ENCODE measurements at places on chromosomes 6 and 20.

DNA sequence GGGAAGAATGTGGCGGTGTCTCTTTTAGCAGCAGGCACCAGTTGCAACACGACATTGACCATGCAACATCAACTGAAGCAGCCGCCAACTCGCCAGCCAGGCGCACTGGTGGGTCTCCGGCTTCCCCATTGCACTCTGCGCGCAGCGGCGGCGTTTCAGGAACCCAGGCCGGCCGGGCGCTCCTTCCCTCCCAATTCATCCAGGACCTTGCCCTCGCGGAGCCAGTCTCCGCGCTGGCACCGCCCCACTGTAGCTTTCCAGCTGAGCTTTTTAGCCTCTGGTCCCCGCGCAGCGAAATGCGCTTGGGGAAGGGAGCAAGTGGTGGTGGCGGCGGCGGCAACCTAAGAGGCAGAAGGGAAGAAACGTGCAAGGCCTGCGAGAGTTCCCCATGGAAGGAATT, 297.9 kb upstream of the RIMS1 start:
- DNase-seq, result no peak

DNA sequence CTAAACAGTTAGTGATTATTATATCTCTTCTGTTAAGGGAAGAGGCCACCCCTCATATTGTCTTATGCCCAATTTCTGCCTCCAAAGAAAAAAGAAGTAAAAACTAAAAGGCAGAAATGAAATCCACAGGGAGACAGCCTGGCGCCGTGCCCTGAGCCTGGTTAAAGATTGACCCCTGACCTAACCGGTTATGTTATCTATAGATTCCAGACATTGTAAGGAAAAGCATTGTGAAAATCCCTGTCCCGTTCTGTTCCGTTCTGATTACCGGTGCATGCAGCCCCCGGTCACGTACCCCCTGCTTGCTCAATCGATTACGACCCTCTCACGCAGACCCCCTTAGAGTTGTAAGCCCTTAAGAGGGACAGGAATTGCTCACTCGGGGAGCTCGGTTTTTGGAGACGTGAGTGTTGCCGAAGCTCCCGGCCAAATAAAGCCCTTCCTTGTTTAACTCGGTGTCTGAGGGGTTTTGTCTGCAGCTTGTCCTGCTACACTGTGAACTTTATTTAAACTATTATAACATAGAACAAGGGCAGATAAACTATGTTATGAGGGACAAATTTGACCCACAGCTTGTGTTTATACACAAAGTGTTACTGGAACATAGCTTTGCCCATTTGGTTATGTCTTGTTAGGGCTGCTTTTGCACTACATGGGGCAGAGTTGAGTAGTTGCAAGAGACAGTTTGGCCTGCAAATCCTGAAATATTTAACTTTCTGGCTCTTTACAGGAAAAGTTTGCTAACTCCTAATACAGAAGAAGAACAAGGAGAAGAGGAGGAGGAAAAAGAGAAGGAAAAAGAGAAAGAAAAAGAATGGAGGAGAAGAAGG, 49.6 kb downstream of the CD24 start:
- DNase-seq, result no peak

GRCh38 chr6:10528158-10528981, 7.2 kb downstream of the GCNT2 start:
- no peak for DNase-seq

- peak; percentile 15 for DNase-seq
Measured at GRCh38 chr6:169959136-169960002, 207.9 kb downstream of the ERMARD start.

- DNase-seq, result no peak
Measured at GRCh38 chr6:14012313-14013030, 87.7 kb downstream of the RNF182 start.

DNA sequence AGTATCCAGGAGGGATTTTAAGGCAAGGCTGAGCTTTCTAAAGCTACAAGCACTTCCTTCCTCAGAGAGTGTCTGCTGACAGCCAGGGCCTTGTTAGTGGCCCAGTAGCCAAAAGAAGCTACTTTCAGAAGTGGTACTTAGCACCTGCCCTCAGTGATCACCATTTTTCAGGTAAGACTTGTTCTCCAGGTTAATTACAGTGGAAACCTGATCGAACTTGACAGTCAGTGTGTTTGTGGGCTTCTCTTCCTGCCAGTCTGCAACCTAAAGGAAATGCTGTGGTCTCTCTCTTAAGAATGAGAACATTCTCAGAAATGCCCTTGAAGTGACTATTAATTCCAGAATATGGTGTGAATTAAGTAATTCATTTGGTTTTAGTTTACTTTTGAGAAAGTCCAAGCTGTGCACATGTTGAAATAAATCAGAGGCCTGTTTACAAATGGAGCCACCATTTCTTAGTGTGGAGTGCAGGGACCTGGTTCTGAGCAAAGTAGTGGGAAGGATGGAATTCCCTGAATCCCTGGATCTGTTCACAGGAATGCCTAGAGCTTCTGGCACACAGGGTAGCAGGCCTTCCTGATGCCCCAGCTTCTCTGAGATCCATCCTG, 185.3 kb upstream of the AGPAT4 start:
- no peak for DNase-seq

DNA sequence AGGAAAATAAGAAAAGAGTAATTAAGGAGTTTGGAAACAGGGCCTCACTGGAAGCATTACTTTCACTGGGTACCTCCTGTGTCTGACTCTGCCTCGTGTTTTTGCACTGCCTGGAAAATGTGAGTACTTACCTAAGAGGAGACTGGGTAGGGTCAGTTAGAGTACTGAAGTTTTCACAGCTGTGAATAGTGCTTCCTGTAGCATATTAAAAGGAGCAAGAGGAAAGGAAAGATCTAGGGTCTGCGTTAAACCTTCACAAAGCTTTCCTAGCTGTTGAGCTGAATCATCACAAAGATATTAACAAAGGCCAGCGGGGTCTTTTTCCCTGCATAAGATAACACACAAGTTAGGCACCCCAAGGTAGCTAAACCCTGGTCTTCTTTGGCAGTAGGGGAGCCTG, 82.3 kb downstream of the MLIP start:
- no peak for DNase-seq
